ENCODE measurements at places on chromosomes 12 and 14. TPM values are rescaled to one million over a fixed set of nuclear protein-coding genes. Genes with fewer than 3 reads are reported as not detected.

Gene VPS29
- total RNA-seq = 100 TPM

Gene ACADS
- total RNA-seq = 16.6 TPM

Gene KCNC2
- total RNA-seq = not detected

Gene RECQL
- total RNA-seq = 114 TPM

Gene NEUROD4
- not detected for total RNA-seq

Gene INHBC
- not detected for total RNA-seq

Gene ENDOU
- not detected for total RNA-seq

Gene GPR84
- 2.6 TPM for total RNA-seq

Gene SNRPF
- 45.4 TPM for total RNA-seq

Gene SLC41A2
- total RNA-seq = 7.6 TPM
